Muscle of back (tissue), 13 donors: ENCODE measurements at places on chromosomes 11 and 22.

DNA sequence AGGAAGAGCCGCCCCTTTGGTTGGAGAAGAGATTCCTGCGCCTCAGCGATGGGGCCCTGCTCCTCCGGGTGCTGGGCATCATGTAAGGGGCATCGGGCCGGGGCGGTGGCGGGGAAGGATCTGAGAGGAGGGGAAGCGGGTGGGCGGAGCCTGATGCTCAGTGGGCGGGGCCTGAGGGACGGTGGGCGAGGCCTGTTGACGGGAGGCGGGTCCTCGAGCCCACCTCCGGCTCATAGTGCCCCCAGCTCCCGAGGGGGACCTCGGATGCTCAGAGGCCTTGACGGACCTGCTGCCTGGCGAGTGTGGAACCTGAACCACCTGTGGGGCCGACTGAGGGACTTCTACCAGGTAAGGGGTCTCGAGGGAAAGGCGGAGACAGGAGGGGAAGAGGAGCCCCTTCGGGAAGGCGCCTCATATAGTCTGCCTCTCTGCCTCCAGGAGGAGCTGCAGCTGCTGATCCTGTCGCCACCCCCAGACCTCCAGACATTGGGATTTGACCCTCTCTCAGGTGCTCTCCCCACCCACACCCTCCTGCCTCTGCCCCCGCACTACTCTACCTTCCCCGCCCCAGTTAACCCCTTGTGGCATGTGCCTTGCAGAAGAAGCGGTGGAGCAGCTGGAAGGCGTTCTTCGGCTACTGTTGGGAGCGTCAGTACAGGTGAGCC lies 799 bp downstream of the CCDC88B start:
- no peak for DNase-seq

DNA sequence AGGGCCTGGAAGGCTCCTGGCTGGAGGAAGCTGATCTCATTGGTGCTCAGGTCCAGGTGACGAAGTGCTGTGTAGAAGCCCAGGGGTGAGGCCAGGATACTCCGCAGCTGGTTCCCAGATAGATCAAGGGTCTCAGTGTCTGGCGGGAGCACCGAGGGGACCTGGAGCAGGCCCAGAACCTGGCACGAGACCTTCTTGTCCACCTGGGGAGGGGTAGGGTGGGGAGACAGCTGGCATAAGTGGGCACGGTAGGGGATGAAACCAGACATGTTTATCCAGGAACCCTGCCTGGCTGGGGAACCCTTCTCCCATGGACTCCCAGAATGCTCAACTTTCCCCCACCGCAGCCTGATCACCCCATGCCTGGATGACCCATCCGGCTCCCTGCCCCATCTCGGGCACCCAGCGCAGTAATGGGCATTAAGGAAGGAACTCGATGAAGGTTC lies 9.2 kb downstream of the LRRC32 start:
- no peak for DNase-seq

GRCh38 chr11:120645639-120646038 lies 134.1 kb downstream of the GRIK4 start:
- DNase-seq = no peak

DNA sequence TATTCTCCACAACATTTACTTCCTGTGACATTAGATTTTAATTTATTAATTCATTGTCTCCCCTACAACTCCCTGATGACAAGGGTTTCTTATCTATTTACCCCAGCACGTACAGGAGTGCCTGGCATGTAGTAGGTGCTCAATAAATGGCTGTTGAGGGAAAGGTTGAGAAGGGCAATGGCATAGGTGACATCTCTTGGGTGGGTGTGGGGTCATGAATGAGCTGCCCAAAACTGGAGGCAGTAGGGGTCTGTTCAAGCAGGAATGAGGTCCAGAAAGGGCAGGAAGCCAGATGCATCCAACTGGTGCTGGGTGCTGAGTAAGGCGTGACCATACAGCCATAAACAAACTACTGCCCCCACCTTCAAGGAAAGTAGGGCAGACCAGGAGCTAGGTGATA lies 2.8 kb downstream of the VWCE start:
- DNase-seq = no peak

- DNase-seq = no peak
Measured at GRCh38 chr11:120344302-120345004, 8.2 kb downstream of the ARHGEF12 start.

DNA sequence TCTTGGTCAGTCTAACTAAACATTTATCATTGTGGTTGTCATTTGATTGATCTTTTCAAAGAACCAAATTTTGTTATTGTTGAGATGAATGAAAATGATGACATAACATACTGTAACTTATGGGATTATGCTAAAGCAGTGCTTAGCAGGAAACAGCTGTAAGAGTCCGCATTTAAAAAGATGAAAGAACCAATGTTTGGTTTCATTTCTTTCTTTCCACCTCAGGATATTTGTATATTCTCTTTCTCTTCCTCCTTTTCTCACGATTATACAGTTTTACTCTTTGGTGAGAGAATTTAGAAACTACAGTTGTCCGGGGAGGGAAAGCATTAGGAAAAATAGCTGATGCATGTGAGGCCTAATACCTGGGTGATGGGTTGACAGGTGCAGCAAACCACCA lies 23.1 kb downstream of the PIH1D2 start:
- no peak for DNase-seq

- DNase-seq = no peak
Measured at GRCh38 chr11:73152086-73152853, 10.2 kb upstream of the FCHSD2 start.

DNA sequence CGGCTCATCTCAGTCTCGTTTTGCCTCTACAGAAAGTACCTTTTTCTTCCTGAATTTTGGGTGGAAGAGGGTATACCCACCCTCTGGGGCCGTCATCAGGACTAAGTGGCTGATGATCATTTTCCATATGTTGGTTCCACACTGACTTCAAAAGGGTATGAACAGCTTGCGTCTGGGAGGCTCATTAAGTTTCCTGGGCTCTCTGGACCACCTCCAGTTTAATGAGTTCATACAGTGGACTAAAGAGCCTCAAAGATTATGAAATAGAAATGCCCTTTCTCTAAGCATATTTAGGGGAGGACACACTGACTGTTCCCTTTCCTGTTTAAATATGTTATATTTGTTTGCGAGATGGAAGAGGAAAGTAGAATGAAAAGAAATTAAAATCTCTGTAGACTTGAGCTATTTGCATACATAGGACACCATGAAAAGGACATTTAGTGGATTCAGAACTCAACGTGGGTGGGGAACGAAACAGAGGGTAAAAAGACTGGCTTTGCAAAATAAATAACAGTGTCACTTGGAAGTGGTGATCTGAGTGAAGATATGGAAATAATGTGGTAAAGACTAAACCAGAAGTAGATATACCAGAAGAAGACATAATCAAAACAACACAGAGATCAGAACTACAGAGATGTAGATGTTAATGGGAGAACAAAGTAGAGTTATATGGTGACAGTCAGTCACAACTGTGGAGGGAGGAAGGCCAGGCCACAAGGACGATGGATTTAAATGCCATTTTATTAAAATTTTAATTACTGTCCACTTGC lies 18.7 kb downstream of the LDLRAD3 start:
- no peak for DNase-seq
